ENCODE measurements at places on chromosomes 6 and 20. TPM values are rescaled to one million over a fixed set of nuclear protein-coding genes. Genes with fewer than 3 reads are reported as not detected.

- no peak overlapping the region for H3K27ac ChIP-seq
- peaks cover 27% of the 10 kb centered on the region for H3K4me1 ChIP-seq
- H3K27me3 ChIP-seq: no peaks in the 10 kb centered on the region
- no peaks in the 10 kb centered on the region for H3K36me3 ChIP-seq
- no peak for DNase-seq
Observed at GRCh38 chr6:108083349-108083748, 8.8 kb upstream of the OSTM1 start.

DNA sequence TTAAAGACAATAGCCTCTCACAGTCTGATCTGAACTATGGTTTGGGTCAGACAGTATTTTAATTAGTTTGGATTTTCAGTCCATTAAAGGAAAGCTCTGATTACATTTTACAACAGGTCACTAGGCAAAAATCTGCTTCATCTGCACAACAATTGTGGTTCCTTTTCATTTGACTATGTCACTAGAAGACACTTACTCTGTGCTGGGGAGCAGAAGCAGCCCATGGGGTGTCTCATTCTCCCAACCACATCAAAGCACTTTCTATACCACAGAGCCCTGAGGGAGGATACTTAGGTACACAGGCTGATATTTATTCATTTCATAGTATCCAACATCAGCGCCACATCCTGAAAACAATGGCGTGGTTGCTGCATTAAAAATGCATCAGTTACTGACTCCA lies 36.6 kb upstream of the HDAC2 start:
- no peak overlapping the region for H3K4me3 ChIP-seq
- 0 out of 2 replicates have a peak, but pooled peaks cover 7% of the 10 kb centered on the region for H3K27me3 ChIP-seq
- H3K4me1 ChIP-seq: no peaks in the 10 kb centered on the region
- no peaks in the 10 kb centered on the region for H3K36me3 ChIP-seq

GRCh38 chr6:130900913-130901312 lies 73.7 kb downstream of the SMLR1 start:
- no peaks in the 10 kb centered on the region for H3K27me3 ChIP-seq
- no peak overlapping the region for H3K4me3 ChIP-seq
- no peaks in the 10 kb centered on the region for H3K4me1 ChIP-seq
- no peak for DNase-seq
- no peak overlapping the region for H3K27ac ChIP-seq

DNA sequence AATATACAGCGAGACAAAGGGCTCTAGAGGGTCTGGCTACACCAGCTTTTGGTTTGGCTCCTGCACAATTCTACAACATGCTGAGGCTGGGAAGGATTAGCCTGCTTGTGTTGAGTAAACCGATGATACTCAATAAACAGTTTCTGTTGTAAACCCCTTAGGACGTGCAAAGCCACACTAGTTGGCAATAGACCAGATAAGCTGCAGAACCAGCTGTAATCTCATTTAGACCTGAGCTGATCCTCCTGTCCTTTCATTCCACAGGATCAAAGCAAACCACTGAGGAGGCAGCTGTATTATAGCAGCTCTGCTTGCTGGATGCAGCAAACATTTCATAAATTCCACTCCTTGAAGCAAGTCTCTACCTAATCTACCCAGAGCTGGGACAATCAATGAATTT lies 79.7 kb downstream of the MMS22L start:
- no peak overlapping the region for H3K4me3 ChIP-seq
- no peak overlapping the region for H3K27ac ChIP-seq
- DNase-seq: no peak
- no peaks in the 10 kb centered on the region for H3K27me3 ChIP-seq

DNA sequence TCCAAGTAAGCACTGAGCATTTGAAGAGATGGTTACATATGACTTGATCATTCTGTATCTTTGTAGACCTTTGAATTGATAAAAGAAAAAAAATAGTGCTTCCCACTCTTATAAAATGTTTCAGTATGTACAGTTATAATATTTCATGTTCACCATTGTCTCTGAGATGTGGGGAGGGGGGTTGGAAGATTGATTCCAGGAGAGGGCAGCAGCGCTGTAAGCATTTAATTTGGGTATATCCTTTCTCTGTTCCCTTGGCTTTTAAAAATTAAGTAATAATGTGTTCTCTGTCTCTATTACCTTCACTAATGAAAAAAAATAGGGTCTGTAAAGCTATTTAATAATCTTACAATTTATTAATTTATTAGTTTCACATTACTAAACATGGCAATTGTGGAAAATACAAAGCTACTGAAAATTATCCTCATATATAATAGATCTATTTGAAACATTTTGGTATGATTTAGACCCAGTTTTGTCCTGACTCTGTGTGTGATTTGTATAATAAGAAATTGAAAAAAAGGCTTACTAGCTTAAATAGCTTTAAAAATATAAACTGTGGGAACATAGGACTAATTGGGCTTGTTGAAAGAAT lies 341.2 kb downstream of the CDKAL1 start:
- H3K36me3 ChIP-seq: no peaks in the 10 kb centered on the region
- H3K27me3 ChIP-seq: no peaks in the 10 kb centered on the region
- peak; percentile 24 for DNase-seq

DNA sequence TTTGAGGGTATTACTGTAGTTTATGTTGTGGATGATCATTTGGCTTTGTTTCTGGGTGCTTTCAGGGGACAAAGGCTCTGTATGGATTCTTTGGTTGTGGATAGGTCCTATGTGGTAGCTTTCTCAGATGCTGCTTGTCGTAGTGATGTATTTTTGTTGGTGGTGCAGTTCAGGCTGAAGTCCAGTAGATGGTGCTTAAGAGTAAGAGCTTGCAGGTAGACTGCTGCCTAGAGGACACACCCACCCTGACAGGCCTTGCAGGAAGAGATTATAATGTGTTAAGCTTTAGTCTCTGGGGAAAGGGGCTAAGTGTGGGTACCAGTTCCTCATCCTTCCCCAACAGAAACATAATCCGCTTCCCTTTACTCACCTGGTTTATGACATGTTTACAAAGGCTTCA lies 62.6 kb upstream of the ADGRB3 start:
- H3K27ac ChIP-seq: no peak overlapping the region
- peak; percentile 4 for DNase-seq
- H3K4me1 ChIP-seq: no peaks in the 10 kb centered on the region
- no peaks in the 10 kb centered on the region for H3K36me3 ChIP-seq
- H3K27me3 ChIP-seq: no peaks in the 10 kb centered on the region
- no peak overlapping the region for H3K4me3 ChIP-seq

DNA sequence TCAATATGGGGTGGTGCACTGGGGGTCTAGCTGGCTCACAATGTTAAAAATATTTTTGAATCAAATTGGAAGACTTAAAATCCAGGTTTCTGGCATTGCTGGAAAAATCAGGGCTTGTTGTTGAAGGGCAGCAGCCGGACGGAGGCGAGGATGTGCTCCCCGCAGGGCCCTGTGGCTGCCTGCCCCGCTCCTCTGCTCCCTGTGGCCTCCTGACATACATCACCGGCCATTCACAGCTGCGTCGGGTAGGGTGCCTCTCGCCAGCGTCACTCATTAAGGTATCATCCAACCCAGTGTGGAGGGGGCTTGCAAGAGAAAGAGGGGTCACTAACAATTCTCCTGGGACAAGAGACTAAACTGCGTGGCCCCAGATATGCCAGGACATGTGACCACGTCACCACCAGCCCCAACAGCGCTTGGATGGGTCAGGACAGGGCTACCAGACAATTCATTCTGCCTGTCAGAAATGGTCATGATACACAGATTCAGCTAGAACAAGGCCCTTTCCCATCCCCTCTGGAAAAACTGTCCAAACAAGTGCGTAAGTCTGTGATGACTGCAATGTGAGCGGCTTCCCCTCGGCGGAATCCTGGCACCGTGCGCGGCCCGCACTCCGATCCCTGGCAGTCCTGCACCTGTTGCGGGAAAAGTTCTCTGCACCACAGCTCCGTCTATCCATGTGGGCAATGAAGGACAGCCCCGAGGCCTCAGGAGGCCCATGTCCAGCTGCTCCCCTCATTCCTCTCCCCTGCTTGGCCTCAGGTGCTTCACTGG lies 12.0 kb downstream of the GATA5 start:
- H3K27me3 ChIP-seq: peaks cover 17% of the 10 kb centered on the region
- no peaks in the 10 kb centered on the region for H3K36me3 ChIP-seq
- DNase-seq: no peak
- H3K4me1 ChIP-seq: no peaks in the 10 kb centered on the region
- no peak overlapping the region for H3K4me3 ChIP-seq

DNA sequence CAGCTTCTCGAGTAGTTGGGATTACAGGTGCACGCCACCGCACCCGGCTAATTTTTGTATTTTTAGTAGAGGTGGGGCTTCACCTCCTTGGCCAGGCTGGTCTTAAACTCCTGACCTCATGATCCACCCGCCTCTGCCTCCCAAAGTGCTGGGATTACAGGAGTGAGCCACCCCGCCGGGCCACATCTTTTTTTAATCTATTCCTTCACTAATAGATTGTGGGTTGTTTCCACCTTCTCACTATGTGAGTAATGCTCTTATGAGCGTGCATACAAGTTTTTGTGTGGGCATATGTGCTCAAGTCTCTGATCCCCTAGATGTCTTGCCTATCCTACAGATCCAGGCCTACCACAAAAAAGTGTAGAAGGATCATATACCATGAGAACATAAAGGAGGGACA lies 30.7 kb downstream of the CARMIL1 start:
- H3K4me3 ChIP-seq: no peak overlapping the region
- no peaks in the 10 kb centered on the region for H3K27me3 ChIP-seq
- H3K36me3 ChIP-seq: no peaks in the 10 kb centered on the region
- no peak for DNase-seq
- H3K4me1 ChIP-seq: peaks cover 37% of the 10 kb centered on the region

DNA sequence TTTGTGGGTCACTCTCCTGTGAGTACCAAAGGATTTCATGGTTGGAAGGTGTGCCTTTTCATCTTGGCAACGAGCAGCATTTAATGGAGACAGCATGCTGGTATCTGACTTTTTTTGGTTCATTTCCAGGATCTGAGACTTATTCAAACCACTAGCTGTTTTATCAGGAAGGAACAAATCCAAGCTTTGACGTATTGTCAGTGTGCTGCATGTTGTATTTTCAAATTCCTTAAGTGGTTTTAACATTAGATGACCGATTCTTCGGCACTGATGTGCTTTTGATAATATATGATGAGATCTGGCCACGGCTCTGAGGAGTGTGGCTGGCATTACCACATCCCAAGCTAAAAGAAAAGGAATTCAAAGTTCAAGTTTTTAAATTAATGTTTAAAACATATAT lies 6.4 kb downstream of the RMND1 start:
- H3K27ac ChIP-seq: peak overlapping the region; percentile 62
- no peaks in the 10 kb centered on the region for H3K27me3 ChIP-seq
- no peak for DNase-seq
- H3K4me1 ChIP-seq: peaks cover 11% of the 10 kb centered on the region

GRCh38 chr6:25392372-25392771 lies 113.2 kb downstream of the CARMIL1 start:
- DNase-seq: no peak
- H3K27me3 ChIP-seq: no peaks in the 10 kb centered on the region
- H3K4me1 ChIP-seq: no peaks in the 10 kb centered on the region
- no peak overlapping the region for H3K4me3 ChIP-seq
- no peaks in the 10 kb centered on the region for H3K36me3 ChIP-seq

The BTBD9 gene
- 9.0 TPM for total RNA-seq

The BCAS4 gene
- 12.4 TPM for total RNA-seq

The CFAP61 gene
- total RNA-seq: 1.7 TPM

The NKX2-2 gene
- not detected for total RNA-seq

The HIVEP2 gene
- 12.4 TPM for total RNA-seq

Data from PC-9 (cell line).